ENCODE measurements at places on chromosomes 1 and 21.
A peak's percentile ranks its signal among the peaks of the same experiment; 100 is the strongest.

- peak; percentile 9 for DNase-seq
Measured at GRCh38 chr1:40039245-40039756, 1.2 kb upstream of the CAP1 start.

- DNase-seq = no peak
Measured at GRCh38 chr1:11858968-11859871, 475 bp upstream of the NPPB start.

DNA sequence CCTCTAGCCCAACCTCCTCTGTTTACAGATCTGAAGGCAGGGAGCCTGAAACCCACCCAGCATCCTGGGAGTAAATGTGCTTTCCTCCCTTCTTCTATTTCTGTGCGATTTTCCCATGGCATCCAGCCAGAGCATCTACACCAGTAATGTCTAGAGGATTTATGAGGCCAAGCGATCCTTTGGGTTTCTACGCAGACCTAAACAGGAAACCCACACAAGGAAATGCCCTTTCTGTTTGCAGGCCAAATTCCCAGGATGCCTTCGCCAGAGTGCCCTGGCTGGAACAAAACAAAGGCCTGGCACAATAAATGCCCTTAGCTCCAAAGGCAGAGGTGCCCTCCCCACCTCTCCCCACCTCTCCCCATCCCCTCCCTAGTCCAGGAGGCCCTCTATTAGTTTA is 110.5 kb upstream of the CDC42BPA start:
- no peak for DNase-seq

- DNase-seq = no peak
Measured at GRCh38 chr1:216500273-216500967, 77.2 kb upstream of the USH2A start.

DNA sequence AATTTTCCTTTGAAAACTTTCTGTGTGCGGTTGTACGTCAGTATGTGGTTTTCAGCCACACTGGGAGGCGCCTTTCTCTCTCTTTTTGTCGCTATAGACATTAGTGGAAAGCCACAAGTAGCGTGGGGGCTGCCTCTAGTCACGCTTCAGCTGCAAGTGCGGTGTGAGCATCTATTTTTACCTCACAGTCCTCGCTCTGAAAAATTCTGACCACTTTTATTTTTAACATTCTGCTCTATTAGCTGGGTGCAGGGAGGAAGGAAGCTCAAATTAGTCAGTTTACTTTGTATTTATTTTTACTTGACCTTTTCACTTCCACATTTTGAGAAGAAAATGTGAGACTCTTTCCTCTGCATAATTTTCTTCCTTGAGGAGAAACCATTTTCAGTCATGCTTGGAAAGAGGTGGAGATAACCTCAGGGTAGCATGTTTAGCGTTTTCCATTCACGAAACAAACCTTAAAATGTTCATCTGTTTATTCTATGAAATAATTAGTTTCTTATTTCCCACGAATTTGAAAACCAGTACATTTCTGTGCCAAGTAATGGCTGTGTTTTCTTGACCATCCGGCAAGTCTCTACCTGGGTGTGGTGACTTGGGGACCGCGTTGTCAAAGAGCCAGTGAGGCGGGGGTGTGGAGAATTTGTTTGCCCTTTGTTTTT is 35.6 kb downstream of the ADARB1 start:
- no peak for DNase-seq

DNA sequence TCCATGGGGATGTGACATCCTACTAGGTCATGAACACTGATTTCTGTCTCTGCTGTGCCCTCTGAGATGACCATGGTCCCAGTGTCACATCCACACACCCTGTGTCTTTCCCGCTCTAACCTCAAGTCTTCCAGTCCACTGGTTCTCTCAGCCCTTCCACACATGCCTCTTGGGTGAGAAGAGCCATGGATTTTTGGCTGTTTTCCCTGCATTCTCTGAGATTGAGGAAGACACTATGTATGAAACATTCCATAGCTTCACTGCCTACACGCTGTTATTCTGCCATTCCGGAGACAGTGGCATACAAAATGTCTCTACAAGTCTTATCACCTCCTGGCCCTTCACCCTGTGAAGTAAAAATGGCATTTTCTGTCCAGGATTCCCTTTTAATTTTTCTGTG is 247.3 kb downstream of the BACH1 start:
- no peak for DNase-seq

Data from NCI-H1694 (cell line).